Stimulated activated CD4-positive, alpha-beta T cell treated with anti-CD3 and anti-CD28 coated beads, Interleukin-4, amount 100 ng/mL, for 24 hours (primary cell): ENCODE measurements at places on chromosomes 6 and 20.

DNA sequence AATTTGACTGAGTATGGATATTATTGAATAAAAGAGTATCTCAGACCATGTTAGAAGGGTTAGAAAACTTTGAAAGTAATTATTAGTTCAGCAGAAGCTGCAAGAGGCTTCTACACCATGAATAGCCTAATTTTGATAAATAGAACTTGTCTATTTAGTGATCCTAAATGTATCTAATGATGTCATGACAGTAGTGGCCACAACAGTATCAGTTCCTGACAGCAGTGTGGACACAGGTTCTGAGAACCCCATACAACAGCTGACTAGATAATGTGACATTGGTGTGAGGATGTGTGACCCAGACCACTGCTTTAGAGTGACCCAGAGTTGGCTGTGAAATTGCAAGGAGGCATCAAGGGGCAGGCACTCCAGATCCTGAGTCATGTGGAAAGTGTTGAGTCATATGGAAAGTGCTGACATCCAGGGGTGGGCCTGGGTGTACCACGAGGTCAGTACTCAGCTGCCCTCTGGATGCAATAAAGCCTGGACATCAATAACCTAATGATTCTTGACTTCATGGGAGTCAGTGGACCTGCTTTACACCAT, 754.7 kb downstream of the DHX35 start:
- no peak for DNase-seq

DNA sequence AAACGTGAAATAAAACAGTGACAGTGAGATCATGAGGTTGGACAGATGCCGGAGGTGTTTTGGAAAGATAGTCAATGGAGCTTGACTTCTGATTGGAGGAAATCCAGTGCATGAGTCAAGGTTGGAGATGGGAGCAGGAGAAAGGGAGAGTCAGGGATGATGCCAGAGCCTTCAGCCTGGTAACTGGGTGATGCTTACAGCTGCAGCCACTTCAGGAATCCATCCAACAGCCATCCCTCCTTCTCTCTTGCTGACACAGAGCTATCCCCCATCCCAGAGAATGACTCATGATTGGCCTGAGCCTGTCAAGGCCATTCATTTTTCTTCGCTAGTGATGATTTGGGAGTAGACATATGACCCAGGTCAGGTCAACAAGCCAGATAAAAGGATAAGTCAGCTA, 112.8 kb downstream of the SAMD5 start:
- DNase-seq, result no peak

DNA sequence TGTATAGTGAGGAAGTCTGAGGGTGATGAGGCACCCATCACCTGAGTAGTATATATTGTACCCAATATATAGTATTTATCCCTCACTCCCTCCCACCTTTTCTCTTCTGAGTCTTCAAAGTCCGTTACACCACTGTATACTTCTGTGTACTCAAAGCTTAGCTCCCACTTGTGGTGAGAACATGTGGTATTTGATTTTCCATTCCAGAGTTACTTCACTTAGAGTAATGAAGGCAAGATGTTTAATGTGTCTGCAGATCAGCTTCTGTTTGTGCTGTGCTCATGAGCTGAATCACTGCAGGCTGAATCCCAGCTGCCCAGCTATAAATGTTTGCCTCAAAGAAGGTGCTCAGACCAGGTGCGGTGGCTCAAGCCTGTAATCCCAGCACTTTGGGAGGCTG, 139.3 kb upstream of the FOXA2 start:
- no peak for DNase-seq

GRCh38 chr6:150711584-150712504, 112.2 kb downstream of the PLEKHG1 start:
- no peak for DNase-seq

DNA sequence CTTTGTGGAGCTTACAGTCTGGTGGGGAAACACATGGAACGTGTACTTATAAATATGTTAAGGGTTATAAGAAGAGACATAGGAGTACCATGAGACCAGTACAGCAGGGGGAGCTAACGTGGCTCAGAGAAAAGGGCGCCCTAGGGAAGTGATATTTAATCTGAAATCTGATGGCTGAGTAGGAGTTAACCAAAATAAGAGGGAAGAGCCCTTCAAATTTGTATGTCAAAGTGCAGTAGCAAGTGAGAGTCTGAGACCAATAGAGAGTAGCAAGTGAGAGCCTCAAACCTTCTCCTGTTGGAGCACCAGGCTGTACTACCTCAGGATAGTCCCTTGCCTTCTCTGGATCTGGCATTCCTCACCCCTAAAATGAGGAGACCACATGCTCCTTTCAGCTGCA, 6.1 kb upstream of the PKIG start:
- DNase-seq, result no peak

DNA sequence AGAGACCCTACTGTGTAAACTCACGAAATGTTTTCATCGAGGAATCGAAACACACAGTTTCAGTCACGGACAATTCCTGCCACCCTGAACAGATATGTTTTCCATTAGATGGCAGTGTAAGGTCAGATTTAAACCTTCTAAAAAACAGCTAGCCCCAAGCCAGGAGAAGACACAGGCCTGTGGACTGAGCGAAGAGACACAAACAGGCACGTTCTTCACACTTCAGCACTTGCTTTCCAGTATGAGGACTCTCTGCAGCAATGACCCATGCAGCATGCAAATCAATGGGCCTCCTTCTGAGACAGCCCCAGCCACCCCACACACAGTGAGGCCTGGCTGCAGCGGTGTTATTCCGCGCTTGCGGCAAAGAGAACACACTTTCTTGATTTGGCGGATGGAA, 31.9 kb downstream of the HUS1B start:
- DNase-seq, result no peak

DNA sequence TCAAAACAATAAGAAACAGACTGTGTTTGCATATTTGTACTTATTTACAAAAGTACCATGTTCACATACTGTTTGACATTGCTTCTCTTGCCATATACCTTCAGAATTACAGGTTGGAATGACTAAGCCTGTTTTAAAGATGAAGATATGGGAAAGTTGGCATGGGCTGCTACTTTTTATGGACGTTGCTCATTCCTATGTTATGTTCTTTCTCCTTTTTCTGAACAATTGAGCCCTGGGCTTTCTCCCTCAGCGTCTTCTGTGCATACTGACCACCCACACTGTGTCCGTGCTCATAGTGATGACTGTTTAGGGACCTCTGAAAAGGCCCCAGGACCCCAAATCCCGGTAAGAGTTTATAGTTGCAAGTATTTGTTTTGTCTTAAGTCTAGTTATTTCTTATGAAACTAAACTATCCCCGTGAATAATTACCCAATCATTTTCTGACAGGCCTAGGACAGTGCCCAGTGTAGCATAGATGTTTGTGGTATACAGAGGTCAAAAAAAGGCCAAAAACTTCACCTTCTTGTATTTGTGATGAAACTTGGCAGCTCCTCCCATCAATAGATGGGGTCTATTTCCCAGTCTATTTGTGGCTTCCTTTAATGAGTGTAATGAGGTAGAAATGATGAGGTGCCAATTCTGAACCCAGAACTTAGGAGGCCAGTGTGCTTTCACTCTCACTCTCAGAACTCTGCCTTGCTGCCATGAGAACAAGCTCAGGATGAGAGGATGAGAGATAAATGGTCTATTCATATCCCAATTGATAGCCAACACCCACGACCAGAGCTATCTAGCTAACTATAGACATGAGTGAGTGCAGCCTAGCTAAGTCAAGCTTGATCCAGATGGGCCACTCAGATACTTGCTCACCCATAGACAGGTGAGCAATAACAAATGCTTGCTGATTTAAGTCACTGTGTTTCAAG, 40.9 kb downstream of the GSTA4 start:
- no peak for DNase-seq

DNA sequence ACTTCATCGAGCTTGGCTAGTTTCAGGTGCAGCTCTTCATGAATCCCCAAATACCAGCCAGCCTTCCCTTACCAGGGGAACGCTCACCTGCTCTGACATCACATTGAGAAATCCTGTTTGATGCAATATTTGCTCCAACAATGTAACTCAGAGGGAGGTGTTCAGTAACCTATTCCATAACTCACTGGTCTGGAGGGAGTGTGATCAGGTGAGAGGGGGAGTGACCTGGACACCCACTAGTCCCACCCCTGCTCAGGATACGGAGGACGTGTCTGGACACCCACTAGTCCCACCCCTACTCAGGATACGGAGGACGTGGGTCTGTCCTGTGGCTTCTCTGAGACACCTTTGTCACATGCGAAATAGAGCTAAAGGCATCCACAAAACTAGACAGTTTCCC, 70.3 kb downstream of the HUS1B start:
- no peak for DNase-seq

GRCh38 chr6:72966628-72967280, 258.5 kb downstream of the KHDC1L start:
- DNase-seq, result no peak

DNA sequence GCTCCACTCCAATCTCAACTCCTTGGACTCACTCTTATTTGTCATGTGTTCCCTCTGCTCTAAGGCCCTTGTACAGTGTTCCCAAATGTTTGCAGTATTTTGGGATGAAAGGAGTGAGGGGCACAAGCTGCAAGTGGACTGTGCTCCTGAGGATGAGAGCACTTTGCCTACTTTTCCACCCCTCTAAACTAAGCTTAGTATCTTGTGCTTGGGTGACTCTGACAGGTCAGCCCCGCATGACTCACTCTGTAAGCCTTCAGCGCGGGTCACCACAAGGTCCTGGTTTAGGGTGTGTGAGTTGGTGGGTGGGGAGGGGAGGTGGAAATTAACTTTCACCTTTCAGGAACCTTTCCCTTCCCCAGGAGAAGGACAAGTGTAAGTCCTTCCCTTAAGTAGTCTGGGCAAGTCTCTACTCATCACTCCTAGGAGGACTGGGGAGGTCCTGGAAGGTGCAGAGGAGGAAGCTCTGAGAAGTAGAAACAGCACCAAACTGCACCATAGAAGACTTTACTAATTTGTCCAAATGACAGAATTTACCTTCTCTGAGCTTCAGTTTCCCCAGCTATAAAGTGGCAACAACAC, 68.8 kb upstream of the EPB41L1 start:
- no peak for DNase-seq

DNA sequence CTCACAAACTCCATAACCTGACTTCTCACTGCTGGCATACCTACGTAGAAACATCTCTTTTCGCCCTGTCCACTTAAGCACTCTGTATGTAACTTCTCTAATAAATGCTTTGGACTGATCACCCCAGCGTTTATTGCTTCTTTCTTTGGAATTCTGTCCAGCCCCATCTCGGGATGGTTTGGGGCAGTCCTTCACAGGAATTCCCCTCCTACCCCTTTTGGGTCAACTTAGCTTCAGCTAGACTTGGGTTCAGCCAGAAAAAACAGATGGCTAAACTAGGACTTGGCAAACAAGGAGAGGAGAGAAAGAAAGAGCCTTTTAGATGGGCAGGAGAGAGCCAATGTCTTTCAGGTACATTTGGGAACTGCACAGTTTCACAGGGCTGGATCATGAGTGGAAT, 3.9 kb upstream of the LTV1 start:
- no peak for DNase-seq

- no peak for DNase-seq
These were observed 34.0 kb downstream of the PNLDC1 start for GRCh38 chr6:159833997-159834603.

GRCh38 chr6:18168264-18168663, 13.0 kb downstream of the KDM1B start:
- no peak for DNase-seq

- DNase-seq, result no peak
These were observed 35.8 kb downstream of the TRIM27 start for GRCh38 chr6:28887796-28888496.

DNA sequence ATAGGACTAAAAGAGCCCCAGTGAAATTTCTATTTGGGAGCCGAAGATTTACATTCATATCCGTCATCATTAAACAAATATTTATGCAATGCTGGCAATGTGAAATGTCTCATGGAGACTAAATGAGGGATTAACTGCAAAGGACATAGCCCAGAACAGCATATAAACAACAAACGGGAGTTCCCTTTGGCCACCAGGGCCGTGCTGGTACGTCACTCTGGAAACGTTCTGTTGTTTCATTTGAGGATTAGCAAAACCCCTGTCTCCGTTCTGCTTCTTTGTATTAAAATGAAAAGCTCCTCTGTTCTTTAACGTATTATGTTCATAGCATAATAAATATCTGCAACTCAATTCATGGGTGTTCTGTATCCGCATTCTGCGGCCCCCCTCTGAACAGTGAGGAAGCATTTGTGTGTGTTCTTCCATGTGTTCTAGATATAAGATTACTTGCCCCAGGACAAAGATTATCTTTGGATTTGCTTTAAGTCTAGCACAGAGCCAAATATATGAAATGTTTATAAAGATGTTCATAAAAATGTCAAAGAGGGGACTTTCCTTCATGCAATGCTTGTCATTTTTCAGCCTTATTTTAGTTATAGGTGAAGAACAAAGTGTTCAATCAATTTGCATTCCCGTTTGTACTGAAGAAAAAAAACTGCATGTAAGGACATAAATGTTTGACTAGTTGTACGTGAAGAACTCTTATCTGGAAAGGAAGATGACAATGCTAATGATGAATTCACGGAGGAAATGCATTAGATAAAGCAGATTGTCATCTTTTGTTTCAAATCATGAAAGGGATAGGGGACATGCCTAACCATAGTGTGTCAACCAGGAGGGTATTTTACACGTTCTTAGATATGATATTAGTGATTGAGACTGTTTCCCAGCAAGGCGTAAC, 90.0 kb upstream of the TNFAIP3 start:
- DNase-seq, result no peak

DNA sequence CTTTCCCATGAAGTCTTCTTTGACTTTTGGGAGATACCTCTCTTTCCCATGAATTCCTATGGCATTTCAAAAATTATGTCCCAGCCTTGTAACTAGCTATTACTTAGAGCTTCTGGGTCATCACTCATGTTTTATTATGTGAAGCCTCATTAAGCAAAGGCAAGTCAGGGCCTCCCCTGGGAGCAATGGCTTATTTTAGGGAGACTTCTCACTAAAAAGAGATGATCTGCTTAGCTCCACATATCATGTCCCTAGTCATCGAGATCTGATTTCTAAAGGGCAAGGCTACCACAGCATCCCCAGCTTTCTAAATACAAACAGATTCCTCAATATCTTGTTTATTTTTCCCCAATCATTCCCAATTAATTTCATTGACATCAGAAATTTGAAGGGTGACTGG, 154.0 kb upstream of the MANEA start:
- no peak for DNase-seq

DNA sequence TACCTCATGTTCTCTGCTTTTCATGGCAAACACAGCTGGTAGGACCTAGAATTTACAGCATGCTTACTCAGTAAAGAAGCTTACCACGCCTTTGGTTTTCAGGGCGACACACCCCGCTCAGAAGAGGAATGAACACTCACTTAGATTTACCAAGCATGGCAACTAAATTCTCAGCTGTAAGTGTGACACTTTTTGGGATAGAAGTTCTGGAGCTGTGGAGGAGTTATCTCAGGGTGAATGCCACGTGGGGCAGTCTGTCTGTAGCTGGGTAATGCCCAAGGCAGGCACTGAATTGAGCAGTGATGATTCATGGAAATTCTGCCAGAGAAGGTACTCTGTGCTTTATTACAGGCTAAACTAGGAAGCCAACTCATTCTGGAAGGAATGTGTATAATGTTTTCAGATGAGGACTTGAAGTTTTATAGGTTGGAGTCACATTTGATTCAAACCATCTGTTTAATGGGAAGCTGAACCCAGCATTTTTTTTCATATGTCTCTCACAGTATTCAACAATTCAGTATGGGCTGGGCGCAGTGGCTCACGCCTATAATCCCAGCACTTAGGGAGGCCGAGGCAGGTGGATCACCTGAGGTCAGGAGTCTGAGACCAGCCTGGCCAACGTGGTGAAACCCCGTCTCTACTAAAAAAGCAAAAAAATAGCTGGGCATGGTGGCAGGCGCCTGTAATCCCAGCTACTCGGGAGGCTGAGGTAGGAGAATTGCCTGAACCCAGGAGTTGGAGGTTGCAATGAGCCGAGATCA, 3.5 kb upstream of the PRIM2 start:
- no peak for DNase-seq
